Left ventricle myocardium superior (tissue), 1 donor: ENCODE measurements at places on chromosomes 7 and 10. TPM values are rescaled to one million over a fixed set of nuclear protein-coding genes. Genes with fewer than 3 reads are reported as not detected.

SP8 gene
- not detected for total RNA-seq

DCLRE1A gene
- 6.3 TPM for total RNA-seq

AKR1C4 gene
- total RNA-seq: not detected

EPDR1 gene
- 36.7 TPM for total RNA-seq

SPDYE1 gene
- not detected for total RNA-seq

GSTO2 gene
- 1.1 TPM for total RNA-seq

THAP5 gene
- 25.7 TPM for total RNA-seq

NUTM2A gene
- total RNA-seq: 1.9 TPM

BRAF gene
- 17.9 TPM for total RNA-seq

FAM25C gene
- not detected for total RNA-seq

FRMD4A gene
- 43.3 TPM for total RNA-seq

FAM237B gene
- total RNA-seq: not detected
